Endothelial cell of coronary artery (primary cell): ENCODE measurements at places on chromosomes 2 and 18. TPM values are rescaled to one million over a fixed set of nuclear protein-coding genes. Genes with fewer than 3 reads are reported as not detected.

CCDC74B gene
- 0.72 and 0.85 TPM in 2 replicates for total RNA-seq

HNRNPLL gene
- total RNA-seq, result 36.9 and 40.9 TPM in 2 replicates

DIS3L2 gene
- 19.7 and 21.6 TPM in 2 replicates for total RNA-seq

DNAH7 gene
- 0.09 TPM in 2 replicates for total RNA-seq

VAMP5 gene
- 77.6 and 88.9 TPM in 2 replicates for total RNA-seq

PLA2R1 gene
- total RNA-seq, result 13.7 and 20.0 TPM in 2 replicates

KATNAL2 gene
- total RNA-seq, result 0.38 and 0.72 TPM in 2 replicates

ANKRD30B gene
- total RNA-seq, result not detected in 2 replicates

CAMKMT gene
- 5.9 and 6.4 TPM in 2 replicates for total RNA-seq

PKDCC gene
- 2.2 and 9.7 TPM in 2 replicates for total RNA-seq

VIL1 gene
- not detected in 2 replicates for total RNA-seq

CNDP2 gene
- 62.6 and 64.7 TPM in 2 replicates for total RNA-seq

GFPT1 gene
- total RNA-seq, result 25.9 and 35.2 TPM in 2 replicates

SNRNP27 gene
- total RNA-seq, result 28.2 and 28.7 TPM in 2 replicates

CREG2 gene
- total RNA-seq, result under 0.01 and 0.72 TPM in 2 replicates

RAB6C gene
- total RNA-seq, result under 0.01 TPM in 1 of 2 replicates, not detected in the other

NTSR2 gene
- total RNA-seq, result not detected in 2 replicates

FAM161A gene
- 1.4 and 2.1 TPM in 2 replicates for total RNA-seq
